Smooth muscle cell of the brain vasculature (primary cell): ENCODE measurements at places on chromosomes 4 and X.

DNA sequence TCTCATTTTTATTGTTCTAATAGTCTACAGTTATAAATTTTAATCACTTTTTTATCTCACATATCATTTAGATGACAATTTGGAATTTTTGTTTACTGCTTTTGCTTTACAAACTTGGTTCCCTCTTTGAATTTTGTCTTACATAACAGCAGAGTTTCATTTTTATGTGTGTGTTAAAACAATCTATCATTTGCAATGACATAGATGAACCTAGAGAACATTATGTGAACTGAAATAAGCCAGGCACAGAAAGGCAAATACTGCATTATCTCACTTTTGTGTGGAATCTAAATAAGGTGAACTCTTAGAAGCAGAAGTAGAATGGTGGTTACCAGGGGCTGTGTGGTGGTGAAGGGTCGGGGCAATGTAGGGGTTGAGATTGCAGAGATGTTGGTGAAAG is 170.7 kb downstream of the GASK1B start:
- no peak for DNase-seq

- no peak for DNase-seq
These were observed 87.6 kb downstream of the ABLIM2 start for GRCh38 chr4:8070736-8071718.

- DNase-seq: no peak
These were observed 4.0 kb upstream of the MSX1 start for GRCh38 chr4:4855301-4856070.

- no peak for DNase-seq
These were observed 108.3 kb downstream of the JADE1 start for GRCh38 chr4:128917781-128918180.

GRCh38 chr4:28062562-28062961 is 1201.9 kb downstream of the STIM2 start:
- no peak for DNase-seq

GRCh38 chr4:102687982-102688433 is 72.8 kb downstream of the MANBA start:
- DNase-seq: no peak

GRCh38 chr4:53068755-53069330 is 206.7 kb downstream of the RASL11B start:
- DNase-seq: no peak

GRCh38 chrX:71458866-71459265 is 74.0 kb upstream of the OGT start:
- DNase-seq: no peak

DNA sequence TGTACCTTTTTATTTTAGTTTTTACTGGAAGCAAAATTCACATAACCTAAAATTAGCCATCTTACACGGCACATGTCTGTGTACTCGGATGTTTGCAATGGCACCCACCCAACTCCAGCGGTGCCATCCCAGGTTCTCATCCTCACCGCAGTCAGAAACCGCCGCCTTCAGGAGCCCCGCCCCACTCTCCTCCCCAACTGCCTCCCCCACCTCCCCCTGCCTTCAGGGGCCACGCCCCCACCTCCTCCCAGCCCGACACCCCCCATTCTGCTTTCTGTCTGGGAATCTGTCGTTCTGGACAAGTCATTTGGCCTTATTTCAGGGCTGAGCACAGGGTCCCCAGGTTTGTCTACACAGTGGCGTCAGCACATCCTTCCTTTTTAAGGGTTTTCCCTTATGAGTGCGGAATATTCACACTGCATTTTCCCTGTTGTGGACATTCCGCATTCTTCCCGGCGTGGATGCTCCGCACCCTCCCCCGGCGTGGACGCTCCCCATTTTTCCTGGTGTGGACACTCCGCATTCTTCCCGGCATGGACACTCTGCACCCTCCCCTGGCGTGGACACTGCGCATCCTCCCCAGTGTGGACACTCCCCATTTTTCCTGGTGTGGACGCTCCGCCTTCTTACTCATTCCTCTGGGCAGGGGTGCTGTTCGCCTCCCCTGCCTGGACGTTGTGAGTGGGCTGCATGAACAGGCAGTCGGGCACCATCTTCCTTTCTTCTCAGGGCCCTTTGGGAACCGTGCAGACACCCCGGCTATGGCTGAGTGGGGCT is 135.4 kb upstream of the NKX1-1 start:
- no peak for DNase-seq

DNA sequence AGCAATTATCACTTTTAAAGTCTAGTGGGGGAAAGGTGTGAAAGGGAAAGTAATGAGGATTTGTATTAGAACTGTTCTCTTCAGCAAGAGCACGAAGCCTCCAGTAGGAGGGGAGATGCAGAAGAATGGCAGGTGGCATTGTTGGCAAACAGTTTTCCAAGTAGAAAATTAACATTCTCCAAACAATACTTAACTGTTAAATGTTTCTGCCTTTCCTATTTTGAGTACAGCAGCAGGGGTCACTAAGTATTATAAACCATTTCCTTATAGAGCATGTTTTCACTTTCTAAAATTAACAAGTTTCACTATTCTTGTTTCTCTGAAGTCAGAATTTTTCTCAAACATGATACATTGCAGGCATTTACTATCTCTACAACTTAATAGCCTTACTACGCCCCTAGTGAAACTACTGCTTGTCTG is 58.7 kb downstream of the LEF1 start:
- no peak for DNase-seq

GRCh38 chrX:131752493-131753198 is 208.8 kb downstream of the OR13H1 start:
- peak; percentile 80 for DNase-seq

DNA sequence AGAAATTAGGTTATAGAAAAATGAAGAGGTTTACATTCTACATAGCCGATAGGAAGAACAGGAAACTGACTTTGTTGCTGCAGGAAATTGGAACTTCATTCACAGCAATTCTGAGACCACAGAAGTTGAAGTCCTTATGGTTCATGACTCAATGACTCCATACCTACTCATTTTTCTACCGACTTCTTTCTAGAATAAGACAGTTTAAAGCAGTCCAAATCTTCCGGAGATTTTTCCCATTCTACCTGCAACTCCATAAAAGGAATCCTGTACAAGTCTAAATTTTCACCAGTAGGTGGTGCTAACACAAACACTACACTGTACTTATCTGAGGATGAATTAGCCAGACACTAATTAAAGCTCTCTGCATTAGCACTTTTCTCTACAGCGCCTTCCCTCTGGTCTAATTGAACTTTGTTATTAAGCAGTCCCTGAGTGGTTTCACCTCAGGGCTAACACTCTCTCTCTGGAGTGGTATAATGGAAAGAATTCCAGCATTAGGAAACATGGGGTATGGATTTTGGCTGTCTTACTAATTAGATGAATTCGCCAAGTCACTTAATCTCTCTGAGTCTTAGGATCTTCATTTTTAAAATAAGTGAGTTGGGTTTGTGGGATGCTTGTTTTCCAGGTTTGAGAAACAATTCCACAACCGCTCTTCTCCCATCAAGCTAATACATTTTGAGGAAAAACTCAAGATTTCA is 167.9 kb downstream of the SMIM20 start:
- no peak for DNase-seq

DNA sequence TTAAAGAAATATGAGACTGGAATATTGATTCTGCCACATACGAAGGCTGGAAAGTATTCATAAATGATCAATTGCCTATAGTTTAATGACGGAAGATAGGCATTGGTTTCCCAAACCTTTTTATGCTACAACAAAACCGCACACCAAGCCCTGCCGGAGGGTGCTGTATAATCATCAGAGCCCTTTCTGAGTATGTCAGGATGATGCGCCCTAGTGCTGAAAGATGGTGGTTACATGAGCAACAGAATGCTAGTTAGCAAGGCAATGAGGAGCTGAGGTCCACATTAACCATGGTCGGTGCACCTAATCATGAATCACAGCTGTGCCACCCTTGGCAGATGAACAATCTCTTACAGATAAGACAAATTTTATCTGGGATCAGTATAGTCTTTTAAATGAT is 491.1 kb downstream of the PACRGL start:
- DNase-seq: no peak

- peak; percentile 17 for DNase-seq
These were observed 114.4 kb downstream of the STK32B start for GRCh38 chr4:5165420-5166369.

- peak; percentile 33 for DNase-seq
These were observed 214.8 kb downstream of the SPCS3 start for GRCh38 chr4:176534566-176534965.

- DNase-seq: no peak
These were observed 21.4 kb upstream of the SCRG1 start for GRCh38 chr4:173420324-173420752.

DNA sequence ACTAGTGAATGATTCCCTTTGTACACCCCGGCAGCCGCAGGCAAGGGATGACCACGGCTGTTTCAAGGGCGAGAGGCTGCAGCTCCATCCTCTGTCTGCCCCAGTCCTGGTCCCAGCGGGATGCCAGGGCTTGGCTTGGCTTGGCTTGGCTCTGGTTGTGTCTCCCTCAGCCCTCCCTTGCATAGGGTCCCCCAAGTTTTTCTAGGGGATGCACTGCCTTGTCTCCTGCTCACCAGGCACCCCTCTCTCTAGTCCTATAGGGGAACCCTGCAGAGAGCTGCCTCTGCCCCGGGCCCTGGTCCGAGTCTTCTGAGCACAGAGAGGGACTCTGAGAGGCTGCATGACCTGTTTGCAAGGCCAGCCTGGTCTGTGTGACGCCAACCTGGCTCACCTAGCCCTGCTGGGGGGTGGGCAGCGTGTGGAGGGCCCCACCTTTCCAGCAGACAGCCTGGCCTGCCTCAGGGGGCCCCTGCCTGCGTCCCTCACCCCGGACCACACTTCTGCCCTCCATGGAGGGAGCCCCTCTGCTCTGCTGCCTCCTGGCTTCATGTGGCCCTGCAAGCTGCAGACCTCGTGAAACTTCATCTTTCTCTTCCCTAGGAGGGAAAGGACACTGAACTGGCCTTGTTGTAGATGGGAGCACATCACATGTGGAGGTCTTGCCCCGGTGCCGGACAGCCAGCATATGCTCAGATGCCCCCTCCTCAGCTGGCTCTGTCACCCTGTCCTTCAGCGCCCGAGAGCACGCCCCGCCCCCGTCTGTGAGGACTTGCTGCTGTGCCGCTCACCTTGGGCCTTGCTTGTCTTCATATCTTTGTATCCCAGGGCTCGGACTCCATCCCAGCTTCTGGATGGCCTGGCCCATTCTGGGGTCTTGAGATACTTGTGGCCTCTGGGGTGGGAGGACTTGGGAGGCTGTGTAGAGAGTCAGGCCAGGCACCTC is 16.4 kb downstream of the SORCS2 start:
- no peak for DNase-seq

DNA sequence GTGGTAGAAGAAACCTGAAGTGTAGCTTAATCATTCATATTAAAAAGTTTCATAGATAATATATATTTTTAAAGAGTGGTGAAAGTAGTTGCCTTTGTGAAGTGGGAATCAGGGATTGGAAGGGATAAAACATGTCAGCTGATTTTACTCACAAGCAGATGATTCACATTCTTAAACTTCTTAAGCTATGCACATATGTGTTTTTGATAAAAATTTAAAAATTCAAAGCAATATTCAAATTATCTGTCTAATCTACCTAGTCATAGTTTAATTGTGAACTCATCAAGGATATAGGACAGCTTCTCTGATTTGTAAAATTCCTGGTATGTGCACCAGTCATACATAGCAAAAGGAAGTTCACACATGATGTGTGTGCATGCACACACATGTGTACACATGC is 520.6 kb upstream of the PITX2 start:
- DNase-seq: no peak

GRCh38 chrX:11446336-11446735 is 153.1 kb downstream of the AMELX start:
- no peak for DNase-seq

- DNase-seq: no peak
These were observed 195.2 kb upstream of the ANXA10 start for GRCh38 chr4:167897116-167897515.

DNA sequence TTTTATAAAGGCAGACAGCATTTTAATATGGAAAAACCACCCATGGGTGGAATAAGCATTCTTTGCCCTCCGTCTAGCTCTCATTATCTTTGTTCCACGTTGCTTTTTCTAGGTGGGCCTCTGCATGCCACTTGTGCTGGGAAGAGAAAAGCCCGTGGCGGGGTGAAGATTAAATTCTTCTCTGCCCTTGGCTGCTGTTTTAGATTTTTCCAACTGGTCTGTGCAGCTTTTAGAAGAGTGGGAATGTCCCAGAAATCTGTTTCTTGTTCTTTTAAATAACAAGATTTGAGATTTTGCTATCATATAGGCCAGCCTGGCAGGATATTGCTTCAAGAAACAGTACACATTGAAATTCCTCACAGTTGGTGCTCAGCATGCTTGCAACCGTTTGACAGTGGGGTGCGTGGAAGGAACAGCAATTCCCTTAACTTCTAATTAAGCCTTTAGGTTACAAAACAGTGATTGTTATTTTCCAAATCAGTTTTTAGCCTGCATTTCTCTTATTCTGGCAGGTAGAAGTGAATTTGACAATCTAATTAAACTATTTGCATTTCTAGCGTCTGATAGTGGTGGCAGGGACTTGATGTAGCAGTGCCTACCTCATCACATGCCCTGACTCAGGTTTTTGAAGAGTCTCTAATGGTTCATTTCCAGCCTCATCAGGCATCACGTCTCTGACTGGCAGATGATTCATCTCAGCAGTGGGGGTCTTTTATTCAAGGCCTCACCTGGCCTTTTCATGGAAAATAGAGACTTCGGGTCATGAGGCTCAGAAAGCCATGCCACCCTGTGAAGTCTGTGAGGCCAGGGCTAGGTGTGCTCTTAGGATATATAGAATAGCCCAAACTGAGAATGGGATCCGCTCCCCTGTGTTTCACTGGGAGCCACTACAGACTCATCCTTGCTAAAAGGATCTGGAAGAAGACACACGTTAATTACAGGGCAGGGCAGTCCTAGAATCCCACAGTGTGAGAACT is 50.8 kb downstream of the PPEF1 start:
- no peak for DNase-seq

- peak; percentile 29 for DNase-seq
These were observed 231.3 kb upstream of the PITX2 start for GRCh38 chr4:110854021-110854678.

- DNase-seq: no peak
These were observed 273.5 kb upstream of the FAM241A start for GRCh38 chr4:111871802-111872201.

DNA sequence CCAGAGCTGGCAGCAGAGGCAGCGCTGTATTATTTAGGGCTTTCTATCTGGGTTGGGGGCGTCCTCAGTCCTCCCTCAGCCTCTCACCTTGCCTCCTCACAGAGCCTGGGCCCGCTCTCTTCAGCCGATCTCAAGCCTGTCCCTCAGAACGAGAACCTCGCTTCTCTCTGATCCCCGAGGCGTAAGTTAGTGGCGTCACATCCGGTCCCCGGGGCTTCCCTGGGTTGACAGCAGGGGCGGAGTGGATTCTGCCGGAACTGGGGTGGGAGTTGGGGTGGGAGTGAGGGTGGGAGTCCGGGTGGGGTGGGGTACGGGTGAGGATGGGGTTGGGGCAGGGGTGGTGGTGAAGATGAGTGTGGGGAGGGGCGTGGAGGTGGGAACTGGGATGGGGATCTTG is at the start of gene MAGEA10:
Gene MAGEA10, minus strand, starts transcription at position 190 of the 397 bp plus-strand sequence. CDS start 2,957 bp downstream, outside the sequence.
- DNase-seq: no peak
